ENCODE measurements at places on chromosomes 4 and X.

- no peak for DNase-seq
Observed at GRCh38 chrX:54198262-54198661, 15.2 kb upstream of the FAM120C start.

GRCh38 chr4:11367371-11367770 lies 61.3 kb downstream of the HS3ST1 start:
- no peak for DNase-seq

- no peak for DNase-seq
Observed at GRCh38 chrX:22690116-22690515, 309.6 kb upstream of the DDX53 start.

DNA sequence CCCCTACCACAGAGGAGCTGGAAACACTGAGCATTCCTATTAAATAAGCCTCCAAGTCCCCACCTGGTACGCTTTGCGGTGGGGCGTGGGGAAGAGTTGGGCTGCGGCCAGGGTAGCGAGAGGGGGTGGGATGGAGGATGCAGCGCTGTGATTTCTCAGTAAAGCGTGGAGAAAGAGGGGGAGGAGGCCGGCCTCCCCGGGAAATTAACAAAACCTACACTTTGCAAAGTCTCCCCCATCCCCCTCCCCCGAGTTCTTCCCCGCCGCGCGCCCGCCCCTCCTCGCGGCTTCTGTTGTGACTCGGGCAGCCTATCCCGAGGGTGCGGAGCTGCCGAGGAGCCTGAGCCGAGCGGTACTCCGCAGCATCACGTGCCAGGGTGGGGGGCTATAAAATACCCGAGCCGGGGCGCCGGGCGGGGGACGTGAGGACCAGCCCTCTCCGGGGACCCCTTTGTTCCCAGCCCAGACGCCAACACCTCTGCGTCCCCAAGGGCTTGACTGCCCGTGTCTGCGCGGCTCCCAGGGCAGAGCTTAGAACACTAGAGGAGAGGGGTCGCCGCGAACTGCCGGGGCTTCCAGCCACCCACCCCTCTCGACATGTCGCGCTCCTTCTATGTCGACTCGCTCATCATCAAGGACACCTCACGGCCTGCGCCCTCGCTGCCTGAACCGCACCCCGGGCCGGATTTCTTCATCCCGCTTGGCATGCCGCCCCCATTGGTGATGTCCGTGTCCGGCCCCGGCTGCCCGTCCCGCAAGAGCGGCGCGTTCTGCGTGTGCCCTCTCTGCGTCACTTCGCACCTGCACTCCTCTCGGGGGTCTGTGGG lies at the start of gene GSX2:
Gene GSX2, plus strand, starts transcription at position 416 of the 827 bp plus-strand sequence. Its CDS starts 182 bp downstream, at position 598.
- no peak for DNase-seq

GRCh38 chrX:20595928-20596575 lies 329.3 kb upstream of the RPS6KA3 start:
- DNase-seq: peak; percentile 68

DNA sequence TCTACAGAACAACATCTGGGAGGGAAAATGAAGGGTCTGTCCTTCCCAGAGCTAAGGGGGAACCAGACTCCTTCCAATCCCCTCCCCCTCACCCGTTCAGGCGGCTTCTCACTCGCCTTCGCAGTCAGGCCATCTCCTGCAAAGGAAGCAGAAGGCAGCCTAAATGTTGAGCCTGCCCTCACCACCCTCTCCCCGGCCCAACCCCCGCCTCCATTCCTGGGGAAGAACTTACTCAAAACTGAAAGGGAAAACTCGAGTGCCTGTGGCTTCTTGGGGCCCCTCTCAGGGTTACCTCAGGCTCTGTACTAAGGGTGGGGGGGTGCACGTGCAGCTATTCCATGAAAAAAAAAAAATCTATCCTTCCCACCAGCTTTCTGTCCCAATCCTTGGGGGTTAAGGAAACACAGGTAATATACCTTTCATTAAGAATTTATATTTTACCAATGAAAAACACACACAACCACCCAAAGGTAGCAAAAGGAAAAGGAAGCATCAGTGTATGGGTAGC lies 2.4 kb downstream of the ZMYM3 start:
- DNase-seq: no peak

GRCh38 chr4:187992971-187993370 lies 2.6 kb upstream of the ZFP42 start:
- DNase-seq: no peak

GRCh38 chr4:156751486-156751885 lies 220.1 kb downstream of the PDGFC start:
- no peak for DNase-seq

DNA sequence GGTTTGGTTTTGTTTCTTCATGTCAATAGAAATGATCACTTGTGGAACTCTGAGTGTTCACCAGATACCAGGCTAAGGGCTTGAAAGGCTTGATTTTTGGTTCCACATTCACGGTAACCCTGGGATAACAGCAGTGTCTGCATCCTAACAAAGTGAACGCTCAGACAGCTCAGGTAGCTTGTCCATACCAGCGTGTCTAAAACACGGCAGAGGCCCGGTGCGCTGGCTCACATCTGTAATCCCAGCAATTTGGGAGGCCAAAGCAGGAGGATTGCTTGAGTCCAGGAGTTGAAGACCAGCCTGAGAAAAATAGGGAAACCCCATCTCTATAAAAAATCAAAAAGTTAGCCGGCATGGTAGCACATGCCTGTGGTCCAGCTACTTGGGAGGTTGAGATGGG lies 49.0 kb downstream of the HTRA3 start:
- DNase-seq: no peak

- no peak for DNase-seq
Observed at GRCh38 chr4:74559853-74560252, 114.9 kb downstream of the AREG start.

GRCh38 chr4:16133406-16133805 lies 49.6 kb upstream of the PROM1 start:
- no peak for DNase-seq

DNA sequence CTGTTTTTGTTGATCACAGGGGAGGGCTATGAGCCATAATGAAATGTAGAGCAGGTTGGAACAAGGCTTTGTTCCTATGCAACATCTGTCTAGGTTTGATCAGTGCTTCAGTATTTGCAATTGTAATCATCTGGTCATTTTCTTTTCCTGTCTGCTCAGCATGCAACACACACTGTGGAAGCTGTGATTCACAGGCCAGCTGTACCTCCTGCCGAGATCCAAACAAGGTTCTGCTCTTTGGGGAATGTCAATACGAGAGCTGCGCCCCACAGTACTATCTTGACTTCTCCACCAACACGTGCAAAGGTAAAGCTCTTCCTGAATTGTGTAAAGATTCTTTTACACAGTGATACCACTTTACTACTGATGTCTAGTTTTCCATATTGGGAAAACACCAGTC lies 181.9 kb upstream of the ANXA3 start:
- DNase-seq: no peak

DNA sequence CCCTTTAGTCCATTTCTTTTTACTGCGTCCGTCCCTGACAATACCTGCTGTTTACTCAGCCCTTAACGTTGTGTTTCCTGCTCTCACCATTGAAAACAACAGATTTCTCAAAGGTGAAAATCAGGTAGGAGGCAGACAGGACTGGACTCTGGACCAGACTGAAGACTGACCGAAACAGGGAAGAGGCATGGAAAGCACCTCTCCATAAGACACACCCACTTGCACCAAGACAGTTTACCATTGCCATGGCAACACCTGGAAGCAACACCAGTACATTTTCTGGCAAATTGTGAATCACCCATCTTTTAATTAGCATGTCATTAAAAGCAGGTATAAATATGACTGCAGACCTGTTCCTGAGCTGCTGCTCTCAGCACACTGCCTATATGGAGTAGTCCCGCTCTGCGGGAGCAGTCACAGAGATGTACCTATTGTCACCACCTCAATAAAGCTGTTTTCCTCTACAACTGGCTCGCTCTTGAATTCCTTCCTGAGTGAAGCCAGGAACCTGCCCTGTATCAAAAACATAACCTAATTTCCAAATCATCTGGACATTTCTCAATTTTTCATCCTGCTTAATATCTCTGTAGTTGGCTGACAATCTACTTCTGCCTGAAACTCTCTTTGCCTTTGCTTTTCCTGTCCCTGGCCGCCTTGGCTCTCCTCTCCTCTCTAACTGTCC lies 117.0 kb downstream of the RNF150 start:
- no peak for DNase-seq

DNA sequence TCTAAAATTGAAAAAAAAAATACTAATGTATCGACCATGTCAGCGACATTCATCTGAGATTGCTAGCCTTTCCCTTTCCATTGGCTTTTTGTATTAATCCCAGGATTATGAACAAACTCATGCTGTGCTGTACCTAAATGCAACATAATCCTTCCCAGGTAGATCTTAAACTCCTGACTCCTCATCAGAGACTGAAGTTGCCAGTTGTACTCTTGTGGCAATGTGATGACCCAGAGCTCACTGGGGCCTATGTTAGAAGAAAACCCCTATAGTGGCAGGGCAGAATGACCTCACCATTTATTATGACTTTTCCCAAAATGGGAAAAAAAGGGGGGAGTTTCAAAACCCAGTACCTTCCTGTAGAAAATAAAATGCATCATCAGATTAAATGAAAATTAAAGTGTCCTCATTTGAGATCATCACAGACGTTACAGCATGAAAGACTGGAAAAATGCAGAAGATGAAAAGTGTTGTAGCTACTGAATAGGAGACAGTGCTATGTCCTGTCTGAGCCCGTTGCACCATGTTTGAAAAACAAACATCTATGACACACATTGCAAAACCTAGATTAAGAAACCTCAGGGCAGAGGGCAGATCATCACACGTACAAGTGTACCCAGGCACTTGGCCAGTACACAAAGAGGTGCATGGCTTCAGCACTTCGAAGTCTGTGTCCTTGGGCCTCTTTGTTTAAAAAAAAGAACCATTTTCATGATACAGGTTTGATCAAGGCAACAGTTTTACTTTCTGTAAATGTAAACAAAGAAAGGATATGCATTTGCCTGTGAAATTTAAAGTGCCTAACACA lies 6.8 kb upstream of the ACSL4 start:
- peak; percentile 30 for DNase-seq

GRCh38 chr4:3648195-3648594 lies 116.0 kb upstream of the LRPAP1 start:
- DNase-seq: no peak

DNA sequence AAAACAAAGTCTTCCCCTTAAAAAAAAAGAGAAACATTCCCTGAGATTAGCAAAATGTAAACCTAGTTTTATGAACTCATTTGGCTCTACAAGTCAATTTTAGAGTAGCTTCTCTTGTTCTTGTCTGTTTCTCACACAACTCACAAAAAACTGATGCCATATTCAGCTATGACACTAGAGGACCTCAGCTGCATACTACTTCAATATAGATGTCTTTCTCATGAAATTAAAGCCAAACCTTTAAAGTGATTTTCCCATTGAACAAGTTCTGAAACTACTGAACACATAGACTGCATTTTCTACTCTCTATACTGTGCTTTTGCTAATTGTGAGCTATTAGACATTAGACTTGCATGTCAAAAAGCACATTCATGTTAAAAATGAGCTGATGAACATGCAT lies 49.8 kb downstream of the TBCK start:
- peak; percentile 65 for DNase-seq

- DNase-seq: no peak
Observed at GRCh38 chr4:108045687-108046024, 56.0 kb downstream of the HADH start.

DNA sequence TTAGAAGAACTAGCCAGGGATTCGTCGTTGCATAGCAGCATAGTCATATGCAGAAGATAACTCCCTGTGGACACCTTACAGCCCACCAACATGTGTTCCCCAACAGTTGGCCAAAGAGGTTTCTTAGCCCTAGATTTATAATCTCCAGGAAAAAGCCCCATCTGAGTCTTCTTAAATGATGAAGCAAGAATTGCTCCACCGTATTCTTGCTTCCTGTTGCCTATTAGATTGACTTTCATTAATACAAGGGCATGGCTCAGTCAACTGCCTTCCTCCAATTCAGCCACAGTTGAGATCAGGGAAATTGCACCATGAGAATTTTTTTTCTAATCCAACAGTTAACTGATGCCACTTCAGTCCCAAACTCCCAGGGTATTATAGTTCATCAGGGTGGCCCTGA lies 5.2 kb upstream of the AFF2 start:
- no peak for DNase-seq

DNA sequence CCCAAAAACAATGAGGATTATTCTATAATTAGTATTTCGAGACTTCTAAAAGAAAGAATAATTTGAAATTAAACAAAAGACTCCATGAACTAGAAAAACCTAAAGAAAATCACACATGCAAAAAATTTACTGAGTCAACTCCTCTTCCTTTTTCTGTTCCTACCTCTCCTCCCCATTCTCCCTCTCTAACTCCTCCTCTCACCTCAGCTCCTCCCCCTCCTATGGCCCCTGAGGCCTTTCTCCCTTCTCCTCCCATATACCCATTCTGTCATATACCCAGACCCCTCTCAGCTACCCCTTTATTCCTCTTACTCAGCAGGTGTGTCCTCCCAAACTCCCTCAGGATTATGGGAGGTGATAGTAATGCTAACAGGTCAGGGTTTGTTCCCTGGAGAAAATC lies 57.4 kb downstream of the SERTM2 start:
- no peak for DNase-seq

GRCh38 chrX:30301963-30302362 lies 7.2 kb downstream of the NR0B1 start:
- DNase-seq: no peak

GRCh38 chr4:119683518-119683917 lies 54.9 kb upstream of the PDE5A start:
- DNase-seq: no peak

GRCh38 chrX:87664381-87664780 lies 146.8 kb downstream of the KLHL4 start:
- DNase-seq: peak; percentile 50

DNA sequence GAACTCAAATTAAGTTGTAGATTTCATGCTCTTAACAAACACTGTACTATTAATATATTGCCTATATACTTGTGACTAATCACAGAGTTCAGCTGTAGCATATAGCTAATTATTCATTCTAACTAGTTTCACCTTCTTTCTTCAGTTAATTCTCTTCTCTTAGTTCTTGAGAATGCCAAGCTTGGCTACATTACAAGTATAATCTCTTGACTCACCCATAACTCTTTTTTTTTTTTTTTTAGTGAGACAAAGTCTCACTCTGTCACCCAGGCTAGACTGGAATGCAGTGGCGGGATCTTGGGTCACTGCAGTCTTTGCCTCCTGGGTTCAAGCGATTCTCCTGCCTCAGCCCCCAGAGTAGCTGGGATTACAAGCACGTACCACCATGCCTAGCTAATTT lies 5.4 kb downstream of the KLHL5 start:
- DNase-seq: no peak

GRCh38 chr4:150986085-150986484 lies 29.0 kb downstream of the LRBA start:
- DNase-seq: no peak

- no peak for DNase-seq
Observed at GRCh38 chr4:99965674-99966350, 15.7 kb upstream of the H2AZ1 start.

GRCh38 chrX:44071847-44072551 lies 98.8 kb upstream of the NDP start:
- no peak for DNase-seq

Data from trophoblast cell (in vitro differentiated cells and primary cell).